ENCODE measurements at places on chromosomes 7 and 10.

- DNase-seq, result no peak
Measured at GRCh38 chr7:75644589-75644988, 94.2 kb downstream of the HIP1 start.

DNA sequence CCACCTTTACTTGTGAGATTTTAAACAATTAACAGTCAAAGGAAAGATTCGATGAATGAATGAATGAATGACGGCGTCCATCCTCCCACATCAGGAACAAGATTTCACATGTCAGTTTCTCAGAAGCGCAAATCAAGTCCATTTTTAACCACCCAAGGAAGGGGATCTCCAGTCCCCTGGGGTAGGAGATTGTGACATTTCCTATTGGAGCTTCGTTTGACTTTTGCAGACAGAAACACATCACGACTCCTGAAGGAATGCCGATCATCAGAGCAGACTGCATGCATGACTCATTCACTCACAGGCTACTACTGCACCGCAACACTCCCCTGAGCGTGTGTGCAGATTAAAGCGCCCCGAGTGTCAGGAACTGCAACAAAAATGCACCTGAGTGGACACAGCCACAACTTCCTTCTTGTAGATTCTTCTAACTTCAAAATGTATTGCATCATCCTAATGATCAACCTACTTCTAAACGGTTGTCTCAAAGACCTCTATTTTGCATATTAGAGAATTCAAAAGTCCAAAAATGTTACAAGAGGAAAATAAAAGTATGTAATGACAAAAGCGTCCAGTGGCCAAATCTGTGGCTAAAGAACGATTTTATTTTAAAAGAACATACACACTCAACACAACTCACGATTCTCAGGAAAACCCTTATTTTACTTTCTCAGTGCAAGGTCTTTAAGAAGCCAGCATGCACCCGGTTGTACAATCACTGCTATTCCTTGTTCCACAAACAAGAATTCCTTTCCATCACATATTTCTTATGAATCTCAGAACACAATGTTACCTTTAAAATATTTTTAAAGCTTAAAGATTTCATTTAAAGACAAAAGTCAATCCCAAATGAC lies 172.6 kb downstream of the FAM107B start:
- DNase-seq, result peak; percentile 90

DNA sequence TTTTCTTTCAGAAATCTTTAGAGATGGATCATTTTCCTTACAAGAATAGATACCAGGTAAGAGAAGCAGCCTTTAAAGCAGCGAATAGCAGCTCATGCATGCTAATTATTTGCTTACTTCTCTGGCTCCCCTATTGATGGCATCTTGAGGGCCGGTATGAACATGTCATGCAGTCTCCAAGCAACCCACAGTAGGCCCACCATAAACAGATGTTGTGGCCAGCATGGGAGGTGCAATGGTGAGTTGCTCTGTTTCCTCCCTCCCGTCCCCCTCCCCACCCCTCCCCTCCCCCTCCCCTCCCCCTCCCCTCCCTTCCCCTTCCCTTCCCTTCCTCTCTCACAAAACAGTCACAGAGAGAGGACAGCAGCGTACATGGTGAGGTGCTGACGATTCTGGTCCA lies 9.7 kb upstream of the ZNF273 start:
- DNase-seq, result peak; percentile 14

- DNase-seq, result no peak
Measured at GRCh38 chr10:95243318-95243617, 47.5 kb downstream of the PDLIM1 start.

GRCh38 chr10:80755893-80756292 lies 218.2 kb downstream of the SH2D4B start:
- no peak for DNase-seq

- DNase-seq, result no peak
Measured at GRCh38 chr7:2488681-2489080, 12.5 kb upstream of the GRIFIN start.

DNA sequence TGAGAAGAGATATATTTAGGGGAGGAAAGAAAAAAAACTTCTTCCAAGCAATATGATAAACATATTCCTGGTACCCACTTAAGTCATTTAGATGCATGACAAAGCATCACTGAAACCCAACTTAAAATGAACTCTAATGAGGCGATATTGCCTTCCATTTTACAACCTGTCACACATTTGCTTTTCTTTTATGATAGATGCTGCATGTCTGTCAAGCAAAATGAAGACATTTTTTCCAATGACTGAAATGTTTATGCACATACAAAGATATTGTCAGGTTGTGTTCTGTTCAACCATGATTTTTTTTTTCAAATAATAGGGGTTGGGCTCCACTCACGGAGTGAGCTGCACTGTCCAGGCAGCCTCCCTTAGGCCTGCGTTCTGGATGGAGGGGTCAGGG lies 894.4 kb downstream of the SORCS3 start:
- no peak for DNase-seq

- peak; percentile 86 for DNase-seq
Measured at GRCh38 chr7:100894860-100895700, 608 bp downstream of the ACHE start.

DNA sequence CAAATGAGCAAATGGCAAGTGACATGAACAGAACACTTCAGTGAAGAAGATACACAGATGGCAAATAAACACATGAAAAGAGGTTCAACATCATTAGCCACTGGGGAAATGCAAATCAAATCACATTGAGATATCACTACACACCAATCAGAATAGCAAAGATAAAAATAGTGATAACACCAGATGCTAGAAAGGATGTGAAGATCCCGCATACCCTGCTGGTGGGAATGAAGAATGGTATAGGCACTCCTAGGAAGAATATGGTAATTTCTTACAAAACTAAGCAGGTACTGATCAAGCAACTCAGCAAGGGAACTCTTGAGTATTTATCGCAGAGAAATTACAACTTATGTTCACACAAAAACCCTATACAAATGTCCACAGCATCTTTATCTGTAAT lies 11.2 kb downstream of the LAMB4 start:
- DNase-seq, result no peak

DNA sequence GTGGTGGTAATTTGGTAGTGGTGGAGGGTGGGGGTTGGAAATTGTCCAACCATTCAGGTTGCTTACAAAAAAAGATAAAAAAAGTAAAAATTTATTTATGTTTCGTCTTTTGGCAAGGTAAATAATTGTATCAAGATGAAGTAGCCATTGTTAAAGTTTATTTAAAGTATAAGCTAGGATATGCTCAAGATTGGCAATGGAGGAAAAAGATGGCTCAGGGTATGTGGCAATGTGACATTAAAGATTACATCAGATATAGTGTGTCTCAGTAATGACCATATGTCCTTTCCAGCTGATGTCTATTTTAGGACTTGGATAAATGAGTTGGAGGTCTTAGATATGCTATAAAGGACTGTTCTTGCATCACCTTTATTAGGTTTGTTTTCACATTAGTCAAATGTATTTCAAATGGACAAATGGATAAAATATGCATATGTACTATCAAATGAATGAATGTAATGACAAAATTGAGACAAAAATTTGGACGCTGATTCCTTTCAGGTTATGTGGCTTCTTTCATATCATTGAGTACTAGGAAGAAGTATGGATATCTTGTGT lies 60.9 kb downstream of the ST7 start:
- no peak for DNase-seq

DNA sequence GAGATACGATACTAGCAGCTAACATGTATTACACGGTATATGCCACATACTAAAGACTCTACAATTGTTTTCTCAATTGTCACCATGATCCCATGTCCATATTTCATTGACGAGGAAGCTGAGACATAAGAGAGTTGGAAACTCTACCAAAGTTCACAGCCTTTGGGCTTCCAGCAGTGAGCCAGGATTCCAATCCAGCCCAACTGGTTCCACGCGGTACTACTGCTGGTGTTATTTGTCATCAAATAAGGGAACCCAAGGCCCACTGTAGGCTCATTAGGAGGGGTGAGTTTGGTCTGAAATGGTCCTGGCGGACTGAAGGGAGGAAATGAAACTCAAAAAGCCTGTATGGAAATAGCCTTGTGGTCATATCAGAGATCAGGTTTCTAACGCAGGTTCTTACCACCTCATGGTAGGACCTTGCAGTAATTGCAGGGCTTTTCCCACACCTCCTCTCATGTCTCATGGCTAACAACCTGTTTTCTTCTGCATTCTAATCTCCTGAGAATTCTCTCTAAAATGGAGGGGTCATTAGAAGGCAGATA lies 814.6 kb downstream of the LRMDA start:
- DNase-seq, result no peak

DNA sequence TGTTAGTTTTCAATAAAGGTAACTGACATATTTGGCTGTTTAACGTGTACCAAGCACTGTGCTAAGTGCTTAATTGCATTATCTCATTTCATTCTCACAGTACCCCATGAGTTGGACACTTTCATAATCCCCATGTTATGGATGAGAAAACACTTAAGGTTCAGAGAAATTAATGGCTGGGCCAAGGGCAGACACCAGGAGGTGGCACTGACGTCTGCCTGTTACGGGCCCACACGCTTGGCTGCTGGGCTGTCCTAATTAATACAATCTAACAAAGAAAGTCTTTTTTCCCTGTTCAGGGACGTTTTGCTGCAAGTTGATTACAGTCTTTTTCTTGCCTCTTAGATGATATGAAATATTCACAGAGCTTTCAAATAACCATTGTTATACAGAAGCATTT lies 16.1 kb downstream of the DYDC2 start:
- no peak for DNase-seq

DNA sequence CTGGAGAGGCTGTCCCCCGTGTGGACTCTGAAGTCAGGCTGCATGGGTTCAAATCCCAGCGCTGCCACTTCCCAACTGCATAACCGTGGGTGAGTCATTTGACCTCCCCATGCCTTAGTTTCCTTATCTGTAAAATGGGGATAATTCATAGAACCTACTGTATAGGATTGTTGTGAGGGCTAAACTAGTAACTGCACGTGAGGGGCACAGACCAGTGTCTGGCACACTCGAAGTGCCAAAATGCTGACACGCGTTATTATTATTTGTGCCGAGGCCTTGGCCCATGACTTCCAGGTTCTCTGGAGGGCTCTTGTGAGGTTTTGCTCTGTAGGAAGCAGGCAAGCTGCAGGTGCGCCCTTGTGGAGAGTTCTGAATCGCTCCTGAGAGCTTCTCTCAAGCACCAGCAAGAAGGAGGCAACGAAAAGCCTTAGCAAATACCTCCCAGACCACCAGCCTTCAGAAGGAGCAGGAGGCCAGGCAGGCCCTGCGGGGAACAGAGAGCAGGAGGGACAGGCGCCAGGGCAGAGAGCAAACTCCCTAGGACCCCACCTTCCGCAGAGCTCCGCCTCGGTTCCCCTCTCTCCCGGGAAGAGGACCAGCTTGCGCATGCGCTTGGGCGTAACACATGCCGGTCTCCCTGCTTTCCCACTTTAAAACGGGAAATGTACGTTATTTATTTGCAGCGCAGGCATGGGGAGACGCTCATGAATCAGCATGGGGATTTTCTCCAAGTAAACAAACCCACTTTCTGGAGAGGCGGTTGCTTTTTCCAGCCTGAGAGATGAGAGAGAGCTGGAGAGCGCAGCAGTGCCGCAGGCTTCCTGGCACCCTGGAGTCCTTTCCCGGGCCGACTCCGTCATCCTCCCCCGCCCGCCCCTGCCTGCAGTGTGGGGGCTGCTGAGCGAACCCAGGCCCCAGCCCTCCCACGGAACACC lies 39.6 kb downstream of the SORCS3 start:
- DNase-seq, result peak; percentile 76

DNA sequence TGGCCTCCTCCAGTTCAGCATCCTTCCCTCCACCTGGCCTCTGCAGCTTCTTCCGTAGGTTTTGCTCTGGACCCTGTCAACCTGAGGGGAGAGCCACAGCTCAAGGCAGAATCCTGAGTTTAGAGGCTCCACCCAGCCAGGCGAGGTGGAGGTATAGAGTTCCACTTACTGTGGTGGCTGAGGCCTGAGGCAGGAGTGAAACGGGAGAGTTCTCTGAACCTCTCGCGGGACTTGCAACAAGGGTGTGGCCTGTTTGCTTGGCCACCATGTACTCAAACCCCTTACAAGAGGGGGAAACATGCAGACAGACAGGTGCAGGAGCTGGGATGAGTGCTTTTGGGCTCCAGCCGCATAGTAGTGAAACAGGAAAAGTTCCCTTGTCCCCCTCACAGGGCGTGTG lies 154.0 kb upstream of the C7orf33 start:
- DNase-seq, result no peak

- DNase-seq, result no peak
Measured at GRCh38 chr10:60423920-60424319, 34.2 kb upstream of the ANK3 start.

- peak; percentile 79 for DNase-seq
Measured at GRCh38 chr7:29622335-29623265, 59.0 kb downstream of the PRR15 start.

GRCh38 chr7:77456696-77457095 lies 40.5 kb upstream of the GSAP start:
- no peak for DNase-seq

DNA sequence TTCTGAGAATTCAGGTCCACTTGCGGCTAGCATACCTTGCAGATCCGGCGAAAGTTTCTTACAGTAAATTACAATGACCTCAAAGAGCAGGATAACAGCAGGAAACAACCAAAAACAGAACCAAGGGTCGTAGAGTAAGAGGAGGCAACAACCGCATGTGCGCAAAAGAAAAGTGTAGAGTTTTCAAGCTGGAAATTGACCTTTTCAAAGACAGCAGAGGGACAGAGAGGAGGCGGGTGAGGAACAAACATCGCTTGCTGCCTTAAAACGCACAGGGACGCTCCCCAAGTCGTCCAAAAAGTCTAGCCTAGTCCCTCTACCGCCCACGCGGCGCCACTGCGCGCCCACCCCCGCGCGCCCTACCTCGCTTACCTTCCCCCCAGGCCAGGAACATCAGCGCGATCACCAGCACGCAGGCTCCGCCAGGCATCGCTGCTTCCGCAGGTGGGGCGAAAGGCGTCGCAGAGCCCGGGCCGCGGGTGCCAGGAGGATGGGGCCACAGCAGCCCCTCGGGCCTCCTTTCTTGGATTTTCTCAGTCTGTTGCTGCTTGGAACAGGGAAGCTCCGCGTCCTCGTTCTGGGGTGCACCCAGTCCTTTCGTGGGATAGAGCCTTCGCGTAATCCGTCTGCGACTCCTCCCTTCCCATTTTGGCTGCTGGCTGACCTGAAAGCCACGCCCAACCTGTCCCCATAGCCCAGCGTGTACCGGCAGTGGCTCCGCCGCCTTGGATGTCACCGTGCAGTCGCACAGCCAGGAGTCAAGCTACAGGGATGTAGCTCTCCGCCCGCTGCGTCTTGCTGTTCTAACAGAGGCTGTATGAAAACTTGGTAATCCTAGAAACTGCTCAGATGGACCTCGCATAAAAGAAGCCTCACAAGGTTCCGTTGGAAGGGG lies at the start of gene VWDE:
VWDE (minus strand) TSS at position 579 of the 895 bp plus-strand sequence; CDS start at position 430, 149 bp downstream.
- DNase-seq, result peak; percentile 89

GRCh38 chr7:142910481-142910880 lies 23.1 kb downstream of the TRPV5 start:
- no peak for DNase-seq

- DNase-seq, result peak; percentile 51
Measured at GRCh38 chr10:48238826-48239520, 35.5 kb downstream of the FRMPD2 start.

DNA sequence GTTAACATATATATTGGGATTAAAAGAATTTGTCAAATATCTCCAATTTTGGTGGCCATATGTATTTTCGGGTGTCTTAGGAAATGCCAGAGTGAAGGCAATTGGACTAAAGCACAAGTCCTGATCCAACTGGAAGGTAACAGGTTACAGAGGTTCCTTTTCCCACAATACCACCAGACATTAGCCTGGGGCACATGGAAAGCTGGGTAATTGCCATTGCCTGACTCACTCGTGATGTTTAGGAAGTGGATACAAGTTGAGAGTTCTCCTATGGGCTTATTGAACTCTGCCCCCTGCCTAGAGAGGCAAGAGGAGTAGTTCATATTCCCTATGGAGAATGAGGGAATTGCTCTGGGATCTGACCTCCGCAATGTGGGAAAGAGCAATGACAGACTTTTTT lies 5.7 kb downstream of the DNAH11 start:
- peak; percentile 79 for DNase-seq

All from islet precursor cell (in vitro differentiated cells).